ENCODE measurements at places on chromosomes 7 and 10. TPM values are rescaled to one million over a fixed set of nuclear protein-coding genes. Genes with fewer than 3 reads are reported as not detected.

GPR85 gene
- total RNA-seq, result 15.3 TPM

DNA sequence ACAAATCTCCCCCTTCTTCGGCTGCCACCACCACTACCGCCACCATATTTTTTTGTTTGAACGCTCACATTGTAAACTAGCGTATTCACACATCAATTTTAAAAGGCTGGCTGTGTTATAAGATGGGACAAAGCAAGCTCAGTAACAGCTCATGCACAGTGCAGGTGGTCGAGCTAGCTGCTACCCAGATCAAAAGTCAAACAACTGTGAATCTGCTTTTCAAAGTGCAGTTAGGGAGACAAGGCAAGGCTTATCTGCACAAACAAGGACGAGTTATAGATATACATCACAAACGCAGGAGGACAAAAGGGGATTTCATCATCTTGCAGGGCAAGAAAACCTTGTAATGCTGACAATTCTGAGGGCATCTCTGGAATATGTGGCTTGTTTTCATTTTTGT, 231.6 kb downstream of the VTI1A start:
- DNase-seq, result no peak

GRCh38 chr10:78335691-78336401, 302.2 kb downstream of the RPS24 start:
- DNase-seq, result no peak

- no peak for DNase-seq
These were observed 126.9 kb upstream of the TBX20 start for GRCh38 chr7:35380739-35381224.

GATAD1 gene
- total RNA-seq, result 64.0 TPM

DNA sequence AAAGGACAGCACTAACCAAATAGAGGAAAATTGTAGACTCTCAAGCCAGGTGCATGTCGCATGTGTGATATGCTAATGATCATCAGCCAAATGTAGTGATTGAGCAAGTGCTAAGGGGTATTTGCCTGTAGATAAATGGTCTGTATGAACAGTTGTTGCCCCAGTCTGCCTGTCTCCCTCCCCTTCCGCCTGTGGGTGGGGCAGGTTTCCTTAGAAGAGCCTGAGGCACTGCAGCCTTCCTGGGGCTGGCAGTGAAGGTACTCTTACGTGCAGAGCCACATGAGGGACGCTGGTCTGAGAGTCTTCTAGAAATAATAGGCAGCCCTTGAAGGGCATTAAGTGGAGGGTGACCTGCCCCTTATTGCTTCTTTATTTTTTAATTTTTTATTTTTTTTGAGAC, 152.1 kb downstream of the SNX10 start:
- DNase-seq, result no peak

DNA sequence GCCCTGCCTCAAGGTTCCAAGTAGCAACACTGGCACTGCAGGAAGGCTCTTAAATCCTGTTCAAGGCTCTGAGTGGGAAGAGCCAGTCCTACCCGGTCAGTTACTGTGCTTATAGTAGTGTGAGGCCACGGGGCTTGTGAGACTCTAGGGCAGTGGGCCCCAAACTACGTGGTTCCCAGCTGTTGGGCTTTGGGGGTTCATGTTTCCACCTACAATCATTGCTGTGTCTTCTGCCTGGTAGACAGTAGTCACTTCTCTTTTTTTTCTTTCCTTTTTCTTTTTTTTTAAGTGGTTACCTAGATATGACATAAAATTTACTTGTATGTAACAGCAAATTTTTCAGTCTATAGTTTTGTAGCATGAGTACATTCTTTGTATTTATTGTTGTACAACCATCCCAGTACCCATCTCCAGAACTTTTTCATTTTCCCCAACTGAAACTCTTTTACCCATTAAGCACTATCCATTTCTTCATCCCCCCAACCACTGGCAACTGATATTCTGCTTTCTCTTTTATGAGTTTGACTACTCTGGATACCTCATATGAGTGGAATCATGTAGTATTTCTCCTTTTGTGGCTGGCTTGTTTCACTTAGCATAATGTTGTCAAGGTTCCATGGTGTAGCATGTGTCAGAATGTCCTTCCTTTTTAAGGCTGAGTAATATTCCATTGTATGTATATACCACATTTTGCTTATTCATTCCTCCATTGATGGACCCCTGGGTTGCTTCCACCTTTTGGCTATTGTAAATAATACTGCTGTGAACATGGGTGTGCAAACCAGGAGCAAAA, 7.7 kb downstream of the UBTD1 start:
- no peak for DNase-seq

SPDYE9 gene
- total RNA-seq, result not detected

DNA sequence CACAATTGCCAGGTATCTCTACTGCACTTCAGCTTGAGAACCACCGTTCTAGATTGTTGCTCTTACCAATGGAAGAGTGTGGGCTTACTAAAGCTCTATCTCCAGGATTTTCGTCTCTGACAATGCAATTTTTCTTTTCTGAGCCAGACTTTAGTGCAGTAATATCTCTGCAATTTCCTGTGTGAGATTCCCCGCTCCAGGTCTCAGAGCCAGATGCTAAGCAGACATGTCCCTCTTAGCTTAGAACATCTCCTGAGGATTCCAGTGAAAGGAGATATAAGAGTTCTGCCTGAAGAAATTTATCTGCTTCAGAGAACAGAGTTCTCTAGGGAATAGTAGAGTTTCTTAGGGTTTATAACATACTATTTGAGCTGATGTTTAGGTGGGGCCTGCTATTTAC, 82.0 kb downstream of the SND1 start:
- DNase-seq, result no peak

MRPS24 gene
- total RNA-seq, result 29.9 TPM

TWIST1 gene
- 22.9 TPM for total RNA-seq

Data from urinary bladder (tissue), 4 donors.